ENCODE measurements at places on chromosomes 2 and 18.
A peak's percentile ranks its signal among the peaks of the same experiment; 100 is the strongest.

- DNase-seq: peak; percentile 44
These were observed 251.8 kb downstream of the LPIN1 start for GRCh38 chr2:11998218-11998617.

- no peak for DNase-seq
These were observed 74.5 kb upstream of the NCKAP5 start for GRCh38 chr2:133642791-133643191.

DNA sequence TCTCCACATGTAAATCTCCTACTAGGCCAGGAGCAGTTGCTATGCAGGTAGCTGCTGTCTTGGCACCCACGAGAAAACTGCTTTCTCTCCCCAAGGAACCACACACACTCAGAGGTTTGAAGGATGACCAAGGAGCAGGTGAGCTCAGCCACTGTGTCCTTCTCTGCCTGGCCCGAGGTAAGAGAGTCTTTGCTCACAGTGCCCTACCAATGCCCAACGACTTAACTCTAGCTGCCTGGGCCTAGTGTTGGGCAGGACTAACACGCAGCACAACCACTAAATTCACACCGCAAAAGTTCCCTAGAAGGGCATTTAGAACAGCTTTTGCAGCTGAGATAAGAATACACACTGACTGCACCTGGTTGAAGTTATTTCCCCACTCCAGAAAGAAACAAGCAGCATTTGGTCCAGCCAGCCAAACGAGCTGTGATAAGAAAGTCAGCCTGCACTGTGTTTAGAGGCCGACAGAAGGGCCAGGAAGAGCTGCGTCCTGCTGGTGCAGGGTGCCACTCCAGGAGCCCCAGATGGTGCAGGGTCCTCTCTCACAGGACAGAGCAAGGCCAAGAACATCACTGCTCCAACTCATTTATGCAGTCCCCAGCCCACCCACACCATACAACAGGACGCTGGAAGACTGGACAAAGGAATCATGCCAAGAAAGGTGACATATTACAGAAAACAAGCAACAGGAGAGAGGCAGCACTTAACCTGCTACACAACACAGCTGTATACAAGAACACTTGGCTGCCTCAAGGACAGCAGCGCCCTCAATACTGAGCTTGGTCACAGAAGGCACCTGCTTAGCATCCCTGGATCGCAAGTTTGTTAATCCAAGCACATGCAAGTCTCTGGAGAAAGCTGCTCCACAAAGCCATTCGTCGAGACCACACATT is 12.5 kb downstream of the HDLBP start:
- no peak for DNase-seq

GRCh38 chr18:8366070-8366469 is 243.2 kb upstream of the RAB12 start:
- DNase-seq: no peak

- DNase-seq: no peak
These were observed 26.8 kb downstream of the HNMT start for GRCh38 chr2:137991078-137991477.

DNA sequence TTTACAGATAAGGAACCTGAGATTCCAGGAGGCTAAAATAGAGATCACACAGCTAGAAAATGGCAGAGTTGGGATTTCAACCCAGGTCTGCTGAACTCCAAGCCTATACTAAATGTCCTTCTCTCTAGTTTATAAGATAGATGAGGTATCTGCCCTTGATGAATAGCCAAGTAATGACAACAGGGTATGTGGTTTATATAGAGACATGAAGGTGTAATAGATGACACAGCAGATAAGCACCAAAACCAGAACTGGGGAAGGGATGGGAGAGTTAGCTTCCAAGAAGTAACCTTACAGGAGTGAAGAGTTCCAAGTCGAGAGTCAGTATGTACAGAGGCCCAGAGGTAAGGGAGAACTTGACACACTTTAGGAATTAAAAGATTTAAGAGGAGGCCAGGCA is 104.7 kb upstream of the UBXN4 start:
- DNase-seq: no peak

DNA sequence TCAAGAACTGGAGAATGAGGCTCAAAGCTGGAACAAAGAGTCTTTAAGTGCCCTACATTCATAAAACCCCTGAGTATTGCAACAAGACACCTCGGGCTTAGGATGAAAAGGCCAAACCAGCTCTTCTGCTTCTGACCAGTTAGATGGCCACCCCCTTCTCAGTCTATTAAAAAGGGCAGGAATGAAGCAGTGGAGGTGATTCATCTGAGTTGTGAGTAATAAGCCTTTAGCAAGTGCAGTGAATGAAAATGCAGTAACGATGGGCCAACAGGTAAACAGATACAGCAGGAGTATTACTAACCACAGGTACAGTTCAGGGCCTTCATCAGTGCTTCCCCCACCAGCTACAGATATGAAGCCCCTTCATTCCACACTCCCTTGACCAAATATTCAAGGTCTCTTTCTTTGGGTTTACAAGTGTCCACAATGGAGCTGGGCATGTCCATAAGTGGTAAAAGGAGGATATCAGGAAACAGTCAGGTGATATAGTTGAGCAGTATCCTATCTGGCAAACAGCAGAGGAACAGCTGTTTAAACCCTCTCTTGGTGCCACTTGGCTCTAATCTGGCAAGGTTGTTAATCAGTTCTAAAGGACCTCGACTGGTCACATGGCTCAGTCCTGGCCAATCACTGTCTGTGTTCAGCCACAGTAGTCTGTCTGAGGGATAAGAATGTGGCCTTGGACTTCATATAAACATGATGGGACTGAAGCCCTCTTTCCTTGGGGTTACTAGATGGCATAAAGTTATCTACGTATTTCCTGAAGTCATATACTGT is 17.8 kb downstream of the SERPINB13 start:
- DNase-seq: no peak

DNA sequence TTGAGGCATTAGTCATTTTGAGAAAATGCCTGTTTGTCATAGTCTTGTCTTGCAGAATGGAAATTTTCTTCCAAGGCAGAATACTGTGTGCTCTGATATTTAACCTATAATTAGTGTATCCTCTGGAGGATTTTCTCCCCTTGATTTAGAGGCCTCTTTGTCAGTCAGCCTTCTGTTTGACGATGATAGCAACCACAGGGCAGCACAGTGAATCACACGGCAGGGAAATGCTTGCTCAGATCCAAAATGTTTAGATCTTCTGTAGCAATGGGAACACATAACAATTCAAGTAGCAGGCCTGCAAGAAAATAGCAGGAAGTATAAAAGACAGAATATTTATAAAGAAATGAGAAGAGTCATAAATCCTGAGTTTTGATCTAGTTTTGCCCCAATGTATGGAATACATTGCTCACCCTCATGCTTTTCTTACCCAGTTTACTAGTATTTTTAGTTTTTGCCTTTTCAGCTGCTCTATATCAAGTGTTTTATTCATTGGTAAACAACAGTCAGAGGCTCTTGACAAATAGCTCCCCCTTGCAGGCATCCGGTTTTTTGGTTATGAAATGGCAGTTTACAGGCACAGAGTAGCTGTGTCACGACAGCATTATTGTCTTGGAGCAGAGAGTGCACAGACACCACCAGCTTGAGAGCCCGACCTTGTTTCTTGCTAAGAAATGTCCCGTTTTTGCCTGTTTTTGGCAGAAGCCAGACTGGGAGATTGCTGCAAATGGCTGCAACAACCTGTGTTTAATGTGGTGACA is 185.1 kb downstream of the MYO3B start:
- no peak for DNase-seq

GRCh38 chr2:174035117-174035635 is 70.0 kb upstream of the SP3 start:
- DNase-seq: no peak

DNA sequence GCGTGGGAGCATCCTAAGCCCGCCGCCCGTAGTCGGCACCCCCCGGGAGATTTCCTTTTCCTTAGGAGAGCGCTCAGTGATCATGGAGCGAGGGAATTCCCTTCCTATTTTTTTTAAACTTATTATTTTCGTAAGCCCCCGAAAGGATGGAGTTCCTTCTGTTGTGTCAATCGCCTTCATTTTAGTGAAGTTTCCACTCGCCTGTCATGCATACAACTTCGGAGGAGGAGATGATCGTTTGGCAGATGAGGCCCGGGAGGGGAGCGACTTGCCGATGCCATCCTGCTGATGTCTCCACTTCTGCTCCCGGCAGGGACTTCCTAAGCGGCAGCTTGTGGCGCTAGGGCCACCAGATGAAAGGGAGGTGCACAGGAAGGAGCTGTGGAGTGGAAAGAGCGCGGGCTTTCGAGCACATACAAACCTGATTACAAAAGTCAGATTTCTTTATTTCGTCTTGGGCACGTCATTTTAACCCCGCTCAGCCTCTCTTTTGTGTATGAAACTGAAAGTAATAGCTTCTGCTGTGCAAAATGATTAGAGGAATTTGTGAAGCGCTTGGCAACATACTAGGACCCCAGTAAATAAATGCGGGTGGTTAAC is at the start of gene ADGRF3:
Gene ADGRF3 (minus strand): TSS at position 336 of the 600 bp plus-strand sequence. CDS start 555 bp downstream, outside the sequence.
- DNase-seq: peak; percentile 66

DNA sequence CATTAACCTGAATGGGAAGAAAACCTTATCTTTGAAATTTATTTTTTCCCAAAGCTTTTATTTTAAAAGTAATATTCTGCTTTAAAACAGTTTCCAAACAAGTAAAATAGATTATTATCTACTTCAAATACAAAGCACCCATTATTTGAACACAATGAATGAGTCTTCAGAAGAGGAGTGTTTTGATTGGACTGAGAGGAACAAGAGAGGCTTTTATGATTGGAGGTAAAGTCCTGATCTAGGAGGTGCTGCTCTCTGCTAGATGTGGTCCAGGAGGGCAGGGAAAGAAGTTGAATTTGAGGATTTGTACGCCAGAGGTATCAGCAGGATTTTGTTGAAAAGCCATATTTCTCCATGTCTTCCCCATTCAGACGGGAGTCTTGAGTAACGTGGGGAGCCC is 900.7 kb downstream of the SOCS6 start:
- DNase-seq: no peak

- DNase-seq: no peak
These were observed 74.2 kb upstream of the FSIP2 start for GRCh38 chr2:185664384-185664783.

DNA sequence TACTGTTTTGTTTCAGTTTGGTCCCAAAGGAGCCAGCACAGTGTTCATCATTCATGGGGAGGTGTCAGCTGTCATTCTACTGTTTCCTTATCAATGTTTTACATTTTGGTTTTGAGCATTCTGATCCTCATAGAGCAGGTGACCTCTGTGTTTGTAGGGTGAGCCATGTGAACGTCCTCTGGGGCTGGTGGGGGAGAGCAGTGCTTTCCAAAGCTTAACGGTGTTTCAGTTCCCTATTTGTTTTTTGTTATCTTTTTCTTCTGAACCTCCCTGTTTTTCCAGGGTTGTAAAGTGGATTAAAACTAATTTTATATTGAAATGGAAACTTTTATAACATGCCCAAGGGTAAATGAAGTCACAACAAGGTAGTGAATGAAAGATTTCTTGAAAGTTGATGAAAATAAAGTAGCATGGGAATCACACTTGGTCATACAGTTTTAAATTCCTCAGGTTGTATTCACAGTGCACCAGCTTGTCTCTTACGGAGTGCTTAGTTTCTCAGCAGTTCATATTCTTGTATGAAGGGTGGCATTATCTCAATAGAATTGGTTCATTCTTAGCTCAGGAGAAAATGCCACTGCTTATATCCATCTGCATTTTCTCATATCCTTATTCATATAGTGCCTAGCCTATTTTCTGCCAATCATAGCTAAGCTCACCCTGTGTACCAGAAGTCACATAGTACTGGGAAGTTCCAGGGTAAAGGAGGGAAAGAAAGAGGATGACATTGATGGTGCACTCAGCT is 54.5 kb downstream of the MAP4K4 start:
- no peak for DNase-seq

DNA sequence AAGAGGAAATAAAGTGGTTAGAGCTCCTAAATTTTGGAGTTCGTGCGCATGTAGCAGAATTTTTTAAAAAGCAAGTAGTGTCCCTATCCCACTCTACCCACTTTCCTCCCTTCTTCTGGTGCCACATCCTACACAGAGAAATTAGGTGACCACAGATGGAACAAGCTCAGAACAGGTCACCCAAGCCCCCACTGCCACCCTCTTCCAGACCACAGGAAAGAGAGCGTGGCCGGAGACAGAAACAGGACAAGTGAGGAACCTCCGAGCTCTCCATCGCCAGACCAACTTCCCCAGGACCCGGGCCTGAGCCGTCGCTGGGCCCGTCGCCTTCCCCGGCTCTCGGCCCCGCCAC is 433 bp downstream of the NPC1 start:
- no peak for DNase-seq

- no peak for DNase-seq
These were observed 9.9 kb downstream of the OBSL1 start for GRCh38 chr2:219561179-219562048.

GRCh38 chr18:46096651-46097300 is 1.3 kb downstream of the ATP5F1A start:
- no peak for DNase-seq

- DNase-seq: no peak
These were observed 144.8 kb upstream of the MAP3K20 start for GRCh38 chr2:172930871-172931255.

DNA sequence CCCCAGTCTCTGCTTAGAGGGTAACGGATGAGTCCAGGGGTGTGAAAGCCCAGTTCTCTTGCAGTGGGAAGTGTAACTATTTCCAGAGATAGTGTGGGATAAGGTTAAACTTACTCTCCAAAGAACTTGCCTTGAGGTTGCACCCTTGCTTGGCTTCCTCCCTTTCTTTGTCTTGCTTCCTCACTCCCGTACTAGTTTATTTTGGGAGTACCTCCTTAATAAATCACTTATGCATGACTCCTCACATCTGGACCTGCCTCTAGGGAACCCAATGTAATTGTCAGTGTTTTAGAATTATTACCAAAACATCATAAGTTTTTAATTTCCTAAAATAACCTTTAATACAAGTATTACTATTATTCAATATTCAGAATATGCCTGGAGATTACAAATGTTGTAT is 35.2 kb downstream of the CPO start:
- no peak for DNase-seq

- DNase-seq: no peak
These were observed 183.3 kb upstream of the DOK6 start for GRCh38 chr18:69217196-69218000.

- DNase-seq: no peak
These were observed 18.6 kb upstream of the SCRN3 start for GRCh38 chr2:174376967-174377366.

- no peak for DNase-seq
These were observed 42.5 kb downstream of the DSC3 start for GRCh38 chr18:30999887-31000628.

DNA sequence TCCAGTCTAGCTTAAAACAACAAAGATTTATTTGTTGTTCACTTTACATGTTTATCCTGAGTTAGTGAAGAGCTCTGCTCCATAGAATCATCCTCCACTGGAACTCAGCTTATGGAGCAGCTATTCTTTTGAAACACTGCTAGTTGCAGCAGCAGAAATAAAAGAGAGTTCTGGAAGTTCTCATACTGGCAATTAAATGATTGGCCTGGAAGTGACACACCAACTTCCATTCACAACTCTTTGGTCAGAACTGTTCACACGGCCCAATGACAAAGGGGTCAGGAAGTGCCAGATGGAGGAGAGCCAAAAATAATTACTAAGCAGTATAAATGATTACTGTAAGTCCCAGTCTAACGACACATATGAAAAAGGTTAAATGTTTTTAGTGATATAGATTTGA is 39.1 kb downstream of the FBXO11 start:
- DNase-seq: no peak

Measured in GM06990 (cell line).